Omental fat pad (tissue), 4 donors: ENCODE measurements at places on chromosomes 2 and 18.

- peak; percentile 40 for DNase-seq
These were observed 27.5 kb downstream of the BOLA3 start for GRCh38 chr2:74119912-74120825.

DNA sequence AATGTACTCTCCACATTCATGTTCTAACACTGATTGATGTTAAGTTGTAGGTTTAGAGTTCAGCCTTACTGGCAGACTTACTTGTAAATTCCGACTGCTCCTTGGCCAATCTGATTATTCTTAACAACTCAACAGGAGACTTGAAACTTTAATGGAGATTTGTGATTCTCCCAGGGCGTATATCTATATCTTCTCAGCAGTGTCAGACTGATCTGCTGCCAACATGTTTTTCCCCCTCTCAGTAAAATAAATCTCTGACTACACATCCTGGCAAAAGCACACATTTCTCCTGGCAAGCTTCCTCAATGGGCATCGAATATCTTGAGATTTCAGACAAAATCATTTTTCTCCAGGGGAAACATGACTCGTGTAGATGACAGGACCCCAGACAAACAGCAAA, 1041.2 kb downstream of the DPP10 start:
- no peak for DNase-seq

DNA sequence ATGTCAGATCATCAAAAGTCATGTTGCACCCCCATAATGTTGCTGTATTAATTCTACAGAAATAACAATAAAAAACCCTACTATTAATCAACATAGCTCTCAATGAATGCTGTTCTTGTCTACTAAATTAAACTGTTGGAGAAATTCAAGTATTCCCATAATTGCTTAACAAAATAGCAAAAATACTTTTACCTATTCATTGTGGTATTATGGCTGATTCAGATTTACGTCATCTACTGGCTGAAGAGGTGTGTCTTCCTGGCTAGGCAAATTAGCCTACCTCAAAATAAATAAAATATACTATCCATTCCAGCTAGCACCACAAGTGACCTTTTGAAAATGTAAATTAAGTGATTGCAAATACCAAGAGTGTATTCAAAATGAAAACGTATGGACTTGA, 249.4 kb downstream of the MEIS1 start:
- DNase-seq: no peak

DNA sequence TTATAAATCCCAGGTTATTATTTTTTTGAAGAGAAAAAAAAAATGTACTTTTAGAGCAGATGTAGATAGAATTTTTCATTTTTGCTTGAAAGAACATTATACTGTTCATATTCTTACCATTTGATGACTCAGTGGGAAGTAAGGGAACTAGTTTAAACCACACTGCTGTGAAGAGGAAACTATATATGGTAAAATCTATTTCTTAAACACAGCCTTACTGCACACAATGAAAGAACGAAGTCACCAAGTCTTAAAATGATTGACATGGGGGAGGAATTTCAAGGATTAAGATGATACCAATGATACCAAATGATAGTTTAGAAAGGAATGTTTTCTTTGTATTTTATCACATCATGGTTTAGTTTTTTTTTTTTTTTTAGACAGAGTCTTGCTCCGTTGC, 5.0 kb downstream of the ACTR2 start:
- DNase-seq: no peak

DNA sequence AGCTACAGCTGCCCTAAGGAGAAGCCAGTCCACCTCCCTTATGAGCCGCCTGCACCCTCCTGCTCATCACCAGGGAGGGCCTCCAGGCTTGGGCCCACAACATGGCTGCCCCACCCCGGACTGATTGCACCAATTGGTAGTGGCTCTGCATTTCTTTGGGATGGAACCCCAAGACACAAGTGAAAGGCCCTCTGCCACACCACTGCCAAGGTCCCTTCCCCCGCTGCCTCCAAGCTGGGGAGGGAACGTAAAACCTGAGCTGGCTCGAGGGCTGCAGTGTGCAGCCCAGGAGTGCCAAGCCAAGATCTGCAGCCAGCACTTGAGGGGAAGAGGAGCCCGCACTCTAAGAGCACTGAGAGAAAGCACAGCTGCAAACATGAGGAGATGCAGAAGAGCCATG, 97.3 kb downstream of the EFEMP1 start:
- DNase-seq: no peak

GRCh38 chr18:63894106-63894772, 6.7 kb downstream of the SERPINB2 start:
- no peak for DNase-seq
